Small intestine (tissue), 16 donors: ENCODE measurements at places on chromosomes 13 and 19. TPM values are rescaled to one million over a fixed set of nuclear protein-coding genes. Genes with fewer than 3 reads are reported as not detected.

DNA sequence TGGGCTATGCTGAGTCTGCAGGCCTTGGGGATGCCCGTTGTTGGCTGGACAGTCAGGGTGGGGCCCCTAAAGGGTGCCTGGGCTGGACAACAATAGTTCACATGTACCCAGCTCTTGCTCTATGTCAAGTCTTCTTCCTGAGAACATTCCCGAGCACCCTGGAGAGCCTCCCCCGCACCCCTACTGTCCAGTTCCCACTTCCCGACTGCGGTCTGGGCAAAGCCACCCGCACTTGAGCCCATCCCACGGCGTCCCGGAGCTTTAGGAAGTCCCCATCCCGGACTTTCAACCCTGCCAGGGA, 1.1 kb upstream of the MPND start:
- DNase-seq, result no peak

GRCh38 chr19:5271145-5271544, 69.5 kb downstream of the PTPRS start:
- no peak for DNase-seq

DNA sequence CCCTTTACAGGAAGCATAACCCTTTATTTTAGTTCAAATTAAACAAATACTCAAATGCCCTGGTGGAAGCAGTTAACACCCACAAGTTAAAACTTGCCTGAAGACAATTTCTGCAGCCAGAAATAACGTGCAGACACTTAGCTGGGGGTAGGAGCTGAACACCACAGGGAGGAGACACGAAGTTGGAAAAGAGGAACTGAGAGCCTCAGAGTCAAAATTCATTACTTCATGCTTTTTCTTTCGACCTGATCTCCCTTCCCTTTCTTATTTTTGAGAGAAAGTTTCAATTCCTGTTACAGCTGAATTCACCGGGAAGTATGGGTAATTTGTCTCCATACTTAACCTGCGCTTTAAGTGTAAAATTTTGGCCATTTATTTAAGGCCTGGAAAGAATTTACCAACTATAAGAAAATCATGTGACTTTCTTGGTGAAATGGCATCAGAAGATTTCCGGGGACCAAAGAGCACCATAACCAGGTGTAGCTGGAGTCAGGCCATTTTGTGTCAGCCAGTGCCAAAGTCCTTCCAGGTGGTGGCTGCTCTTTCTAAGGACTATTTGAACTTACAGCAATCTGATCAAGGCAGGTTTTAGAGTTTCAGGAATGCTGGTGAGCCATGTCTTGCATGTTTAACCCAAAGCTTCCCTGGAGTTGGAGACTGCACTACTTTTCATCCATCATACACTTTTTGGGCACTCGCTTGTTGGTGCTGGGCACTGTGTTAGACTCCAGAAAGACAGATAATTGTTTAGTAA, 46.5 kb upstream of the RCBTB2 start:
- peak; percentile 68 for DNase-seq

DNA sequence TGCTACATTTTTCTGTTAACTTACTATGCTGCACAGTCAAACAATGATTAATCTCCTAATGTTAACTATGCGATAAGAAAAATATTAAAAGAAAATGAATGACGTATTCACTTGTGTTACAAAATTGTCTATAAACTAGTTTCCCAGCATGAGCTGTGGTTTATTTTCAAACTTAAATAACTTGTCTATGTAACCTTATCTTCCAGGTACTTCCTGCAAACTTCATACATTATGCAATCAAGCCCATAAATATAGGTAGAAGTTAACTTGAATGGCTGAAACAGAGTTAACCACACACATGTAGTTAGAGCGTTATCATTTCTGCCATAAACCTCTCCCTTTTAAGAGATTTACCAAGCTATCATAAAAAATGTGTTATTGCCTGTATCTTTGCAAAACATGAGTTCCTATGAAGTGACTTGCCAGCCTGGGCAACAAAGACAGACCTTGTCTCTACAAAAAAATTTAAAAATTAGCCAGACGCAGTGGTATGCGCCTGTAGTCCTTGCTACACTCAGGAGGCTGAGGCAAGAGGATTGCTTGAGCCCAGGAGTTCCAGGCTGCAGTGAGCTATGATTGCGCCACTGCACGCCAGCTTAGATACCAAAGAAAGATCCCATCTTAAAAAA, 17.7 kb upstream of the KLF5 start:
- DNase-seq, result peak; percentile 89

- no peak for DNase-seq
These were observed 90.2 kb downstream of the DNAJC15 start for GRCh38 chr13:43113603-43114002.

DNA sequence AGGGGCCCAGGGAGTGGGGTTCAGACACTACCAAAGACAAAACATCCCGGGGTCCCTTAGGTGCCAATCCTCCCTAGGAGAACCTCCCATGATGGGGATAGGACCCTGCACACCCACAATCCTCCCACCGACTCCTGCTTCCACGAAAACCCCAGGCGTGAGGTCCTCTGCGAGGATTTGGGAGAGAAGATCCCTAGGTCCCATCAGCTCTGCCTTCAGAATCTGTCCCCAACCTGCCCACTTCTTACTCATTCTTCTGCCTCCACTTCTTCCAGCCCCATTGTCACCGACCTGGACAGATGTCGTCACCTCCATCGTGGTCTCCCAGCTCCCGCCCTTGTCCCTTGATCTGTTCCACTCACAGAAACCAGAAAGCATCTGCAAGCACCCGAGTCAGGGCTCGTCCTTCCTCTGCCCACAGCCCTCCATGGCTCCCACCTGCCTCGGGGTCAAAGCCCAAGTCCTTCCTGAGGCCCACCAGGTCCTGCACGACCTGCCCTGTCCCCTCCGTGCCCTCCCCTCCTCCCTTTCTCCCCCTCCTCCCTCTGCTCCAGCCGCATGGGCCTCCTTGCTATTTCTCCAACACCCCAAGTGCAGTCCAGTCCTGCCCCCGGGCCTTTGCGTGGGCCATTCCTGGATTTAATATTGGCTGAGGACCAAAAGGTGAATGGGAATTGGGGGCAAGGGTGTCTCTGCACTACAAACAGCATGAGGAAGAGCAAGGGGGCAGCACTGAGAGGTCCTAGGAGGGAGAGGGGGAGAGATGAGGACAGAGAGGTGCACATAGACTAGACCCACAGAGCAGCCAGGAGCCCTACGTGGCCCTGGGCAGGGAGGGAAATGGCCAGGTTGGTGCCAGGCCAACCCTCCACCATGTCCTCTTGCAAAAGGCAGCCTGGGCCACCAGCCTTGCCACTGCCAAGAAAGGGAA, 51.3 kb downstream of the PTPRS start:
- no peak for DNase-seq

- DNase-seq, result no peak
These were observed at the start of gene SELENOV for GRCh38 chr19:39514840-39515550. Gene SELENOV, plus strand, starts transcription at chr19:39515139. Its CDS starts 74 bp downstream, at chr19:39515213.

DNA sequence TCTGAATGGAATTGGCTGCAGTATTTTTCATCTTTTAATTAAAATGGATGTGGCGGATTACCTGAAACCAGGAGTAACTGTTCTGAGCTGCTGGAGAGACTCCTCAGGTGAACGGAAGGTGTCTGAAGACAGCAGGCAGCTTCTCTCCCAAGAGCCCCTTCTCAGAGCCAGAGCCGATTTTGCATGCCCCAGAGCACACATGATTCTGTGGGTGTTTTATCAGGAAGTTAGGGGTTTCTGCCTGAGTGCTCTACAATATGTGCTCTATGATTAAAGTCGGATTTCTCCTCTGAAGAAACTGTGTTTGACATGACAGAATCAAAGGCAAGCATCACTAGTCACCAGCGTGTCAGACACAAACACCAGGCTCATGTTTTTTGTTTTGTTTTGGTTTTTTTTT, 60.7 kb upstream of the MCF2L start:
- no peak for DNase-seq

DNA sequence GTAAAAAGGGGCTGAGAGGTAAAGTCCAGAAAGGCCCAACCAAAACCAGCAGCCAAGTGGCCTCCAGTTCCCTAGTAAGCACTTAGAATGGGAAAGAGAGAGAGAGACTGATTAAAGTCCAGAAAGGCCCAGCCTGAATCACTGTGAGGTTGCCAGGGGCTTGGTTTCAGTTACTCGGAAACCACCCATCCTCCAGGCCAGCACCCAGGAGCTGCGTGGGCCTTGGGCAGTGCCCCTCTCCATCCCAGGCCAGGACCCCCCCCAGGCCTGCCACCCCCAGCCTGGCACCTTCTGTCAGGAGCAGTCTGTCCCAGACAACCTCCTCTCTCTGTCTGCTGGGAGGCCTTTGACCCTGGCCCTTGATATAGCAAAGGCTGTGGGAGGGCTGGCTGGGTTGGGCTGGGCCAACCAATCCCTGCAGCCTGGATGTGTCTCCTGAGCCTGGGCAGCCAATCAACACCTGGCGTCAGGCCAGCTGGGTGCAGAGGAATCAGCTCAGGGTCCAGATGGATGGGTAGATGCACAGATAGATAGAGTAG, at the start of gene CYP4F2:
CYP4F2 (minus strand) TSS at position 337 of the 539 bp plus-strand sequence. CDS start 463 bp downstream, outside the sequence.
- peak; percentile 6 for DNase-seq

- no peak for DNase-seq
These were observed 130.4 kb downstream of the DPF1 start for GRCh38 chr19:38093587-38093986.

- DNase-seq, result no peak
These were observed 90.4 kb downstream of the TBC1D4 start for GRCh38 chr13:75391432-75392100.

GRCh38 chr19:40400559-40400958, 10.6 kb upstream of the HIPK4 start:
- no peak for DNase-seq

DNA sequence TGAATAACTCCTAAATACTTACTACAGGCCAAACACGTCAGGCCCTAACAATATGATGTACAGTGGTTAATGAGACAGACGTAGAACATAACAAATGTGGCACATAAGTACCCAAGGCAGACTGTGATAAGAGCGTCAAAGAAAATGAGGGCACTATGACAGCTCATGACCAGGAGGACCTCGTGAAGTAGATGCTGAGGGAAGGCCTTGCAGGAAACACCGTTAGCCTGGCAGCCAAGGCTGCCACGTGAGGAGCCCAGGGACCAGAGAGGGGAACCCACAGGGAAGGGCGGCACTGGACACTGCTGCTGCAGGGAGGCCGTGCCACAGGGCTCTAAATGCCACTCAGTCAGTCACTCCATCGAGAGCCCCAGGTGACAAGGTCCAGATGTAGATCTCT, 5.7 kb downstream of the TUBGCP3 start:
- DNase-seq, result no peak

DNA sequence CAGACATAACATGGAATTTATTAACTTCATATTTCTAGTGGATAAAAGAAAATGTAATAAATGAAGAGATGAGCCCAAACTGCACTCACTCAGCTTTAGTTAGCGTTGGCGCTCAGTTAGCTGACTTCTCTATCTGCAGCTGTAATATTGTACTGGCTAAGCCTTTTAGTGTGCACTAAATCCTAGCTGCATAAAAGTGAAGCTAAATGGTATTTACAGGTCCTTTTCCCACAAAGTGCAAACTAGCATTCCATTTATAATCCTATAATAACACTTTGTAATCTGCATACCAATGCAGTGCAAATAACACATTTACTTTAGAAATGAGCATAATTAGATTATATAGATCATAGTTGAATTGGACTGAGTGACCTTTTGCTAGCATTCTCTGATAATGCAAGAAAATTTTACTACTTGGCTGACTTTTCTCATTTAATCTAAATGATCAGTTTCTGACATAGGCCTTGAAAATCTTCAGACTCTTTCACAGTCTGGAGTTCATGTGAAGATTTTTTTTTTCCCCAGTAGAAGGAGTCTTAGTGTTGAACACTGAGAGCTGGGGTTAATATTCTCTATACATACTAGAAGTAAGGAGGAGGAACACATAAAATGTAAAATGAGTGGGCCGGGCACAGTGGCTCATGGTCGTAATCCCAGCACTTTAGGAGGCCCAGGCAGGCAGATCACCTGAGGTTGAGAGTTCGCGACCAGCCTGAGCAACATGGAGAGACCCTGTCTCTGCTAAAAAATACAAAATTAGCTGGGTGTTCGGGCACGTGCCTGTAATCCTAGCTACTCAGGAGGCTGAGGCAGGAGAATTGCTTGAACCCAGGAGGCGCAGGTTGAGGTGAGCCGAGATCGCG, 1426.4 kb downstream of the PCDH9 start:
- no peak for DNase-seq

DNA sequence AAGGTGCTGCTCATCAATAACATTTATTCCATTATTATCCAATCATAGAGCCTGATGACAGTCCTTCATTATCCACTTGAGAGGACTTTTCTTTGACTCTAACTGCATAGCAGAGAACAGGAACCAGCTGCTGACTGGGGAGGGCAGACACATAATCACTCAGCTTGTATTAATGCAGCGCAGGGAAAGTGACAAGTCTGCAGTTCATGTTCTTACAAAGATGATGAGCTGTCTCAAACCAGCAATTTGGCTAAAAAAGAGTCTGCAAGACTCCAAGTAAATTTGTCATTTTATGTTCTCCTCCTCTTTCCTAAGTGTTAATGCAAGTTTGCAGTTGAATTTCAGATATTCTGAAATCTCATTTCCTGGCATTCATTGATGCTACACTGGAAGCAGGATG, 40.0 kb upstream of the CBY2 start:
- DNase-seq, result no peak

GRCh38 chr13:102879793-102880499, 34.1 kb downstream of the ERCC5 start:
- no peak for DNase-seq

DNA sequence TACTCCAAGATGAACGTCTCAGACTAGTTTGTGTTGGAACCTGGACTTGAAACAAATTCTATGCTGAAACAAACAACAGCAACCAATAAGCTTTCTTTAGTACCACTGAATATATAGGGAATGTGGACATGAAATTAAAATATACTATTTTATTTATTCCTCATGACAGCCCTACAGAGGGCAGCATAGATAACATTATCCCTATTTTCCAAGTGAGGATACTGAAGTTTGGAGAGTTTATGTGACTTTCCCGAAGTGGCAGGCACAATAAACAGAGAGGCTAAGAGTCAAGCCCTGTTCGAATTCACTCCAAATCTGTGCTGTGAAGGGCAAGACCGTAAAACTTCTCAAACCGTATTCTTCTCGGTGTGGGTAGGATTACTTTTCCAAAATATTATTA, 509.9 kb upstream of the GPC6 start:
- DNase-seq, result no peak

Gene NOSIP
- 181 TPM for polyA plus RNA-seq

Gene CNMD
- polyA plus RNA-seq, result 0.04 TPM

Gene TUBA3C
- not detected for polyA plus RNA-seq

Gene FFAR2
- 3.7 TPM for polyA plus RNA-seq

Gene PTH2
- polyA plus RNA-seq, result not detected

Gene TPRX1
- polyA plus RNA-seq, result not detected

Gene ZNF547
- 0.45 TPM for polyA plus RNA-seq

Gene CAPS
- polyA plus RNA-seq, result 13.2 TPM

Gene SACS
- 1.4 TPM for polyA plus RNA-seq
